ENCODE measurements at places on chromosomes 12 and 14.

GRCh38 chr12:27652174-27652763, 44.0 kb upstream of the REP15 start:
- peak; percentile 68 for DNase-seq

DNA sequence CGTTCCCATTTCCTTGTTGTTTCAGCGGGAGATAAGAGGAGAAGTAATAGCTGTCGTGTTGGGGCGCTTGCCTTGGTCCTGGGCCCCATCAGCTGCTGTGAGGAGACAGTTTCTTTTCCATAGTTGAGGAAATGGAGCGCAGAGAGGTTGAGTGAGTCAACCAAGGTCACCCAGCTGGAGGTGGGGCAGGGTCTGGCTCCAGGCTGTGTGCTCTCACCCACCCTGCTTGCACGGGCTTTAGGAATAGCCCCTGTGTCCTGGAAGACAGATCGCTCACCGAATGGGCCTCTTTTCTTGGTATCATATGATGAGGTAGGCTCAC, 165.7 kb upstream of the RTL1 start:
- DNase-seq, result no peak

- DNase-seq, result peak; percentile 89
Observed at GRCh38 chr12:57148469-57149244, 1.2 kb upstream of the LRP1-AS start.

GRCh38 chr12:53058674-53059433, 9.0 kb downstream of the TNS2 start:
- DNase-seq, result no peak

DNA sequence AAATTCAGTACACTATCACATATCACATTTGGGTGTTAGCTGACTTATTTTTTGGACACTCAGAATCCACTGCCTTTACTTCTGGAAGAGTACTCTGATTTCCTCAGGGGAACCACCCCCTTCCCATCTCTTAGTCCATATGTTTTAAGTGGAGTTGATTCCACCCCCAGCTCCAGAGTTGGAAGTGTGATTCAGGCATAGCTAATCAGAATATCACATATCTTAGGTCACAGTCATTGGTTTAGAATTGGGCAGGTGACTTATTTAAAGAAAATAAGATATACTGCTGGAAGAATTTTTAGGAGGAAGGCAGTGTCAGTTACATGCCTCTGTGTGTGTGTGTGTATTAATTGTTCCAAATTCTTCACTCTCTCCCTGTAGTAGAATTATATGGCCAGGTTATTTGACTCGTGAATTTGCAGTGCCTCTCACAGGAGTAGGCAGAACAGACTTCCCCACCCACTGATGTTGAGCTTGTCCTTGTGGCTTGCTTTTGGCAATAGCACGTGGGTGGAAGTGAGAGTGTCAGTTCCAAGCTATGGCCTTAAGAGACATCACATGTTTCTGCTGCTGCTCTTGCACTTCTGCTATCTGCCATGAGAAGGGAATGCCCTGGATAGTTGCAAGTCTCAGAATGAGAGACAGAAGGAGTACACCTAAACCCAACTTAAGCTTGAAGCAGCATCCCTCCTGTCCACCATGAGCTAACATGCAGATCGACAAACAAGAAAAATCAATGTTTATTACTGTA, 6.4 kb upstream of the GAS2L3 start:
- peak; percentile 2 for DNase-seq

DNA sequence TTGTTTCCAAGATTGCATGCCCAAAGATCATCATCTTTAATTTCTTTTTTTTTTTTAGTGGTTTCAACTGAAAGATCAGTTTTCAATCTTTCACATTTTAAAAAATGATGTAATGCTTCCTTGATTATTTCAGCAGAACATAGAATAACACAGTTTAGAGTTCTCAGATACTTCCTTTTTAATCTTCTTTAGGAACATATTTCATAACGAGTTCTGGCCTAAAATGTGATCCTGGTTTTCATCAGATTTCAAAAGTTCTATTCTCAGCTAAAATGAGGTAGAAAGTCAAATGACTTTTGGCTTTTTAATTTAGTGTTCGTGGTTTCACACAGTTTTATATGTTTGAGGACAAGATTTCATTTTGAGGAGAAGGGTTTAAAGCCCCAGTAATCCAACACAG, 40.0 kb upstream of the NR1H4 start:
- DNase-seq, result no peak

- no peak for DNase-seq
Observed at GRCh38 chr14:94310248-94310647, 12.9 kb downstream of the SERPINA6 start.

- DNase-seq, result no peak
Observed at GRCh38 chr14:89493877-89494634, 77.0 kb upstream of the FOXN3 start.

DNA sequence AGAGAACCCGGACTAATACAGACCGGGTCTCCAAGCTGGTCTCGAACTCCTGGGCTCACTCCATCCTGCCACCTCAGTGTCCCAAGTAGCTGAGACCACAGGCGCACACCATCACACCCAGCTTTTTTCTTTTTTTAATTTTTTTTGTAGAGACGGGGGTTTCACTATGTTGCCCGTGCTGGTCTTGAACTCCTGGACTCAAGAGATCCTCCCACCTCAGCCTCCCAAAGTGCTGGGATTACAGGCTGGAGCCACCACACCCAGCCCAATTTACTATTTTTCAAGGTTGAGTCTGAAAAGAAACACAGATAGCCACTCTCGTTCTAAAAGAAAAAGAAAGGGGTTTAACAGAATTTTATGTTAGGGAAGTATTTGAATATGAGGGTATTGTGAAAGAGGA, 1.8 kb downstream of the ERO1A start:
- no peak for DNase-seq

DNA sequence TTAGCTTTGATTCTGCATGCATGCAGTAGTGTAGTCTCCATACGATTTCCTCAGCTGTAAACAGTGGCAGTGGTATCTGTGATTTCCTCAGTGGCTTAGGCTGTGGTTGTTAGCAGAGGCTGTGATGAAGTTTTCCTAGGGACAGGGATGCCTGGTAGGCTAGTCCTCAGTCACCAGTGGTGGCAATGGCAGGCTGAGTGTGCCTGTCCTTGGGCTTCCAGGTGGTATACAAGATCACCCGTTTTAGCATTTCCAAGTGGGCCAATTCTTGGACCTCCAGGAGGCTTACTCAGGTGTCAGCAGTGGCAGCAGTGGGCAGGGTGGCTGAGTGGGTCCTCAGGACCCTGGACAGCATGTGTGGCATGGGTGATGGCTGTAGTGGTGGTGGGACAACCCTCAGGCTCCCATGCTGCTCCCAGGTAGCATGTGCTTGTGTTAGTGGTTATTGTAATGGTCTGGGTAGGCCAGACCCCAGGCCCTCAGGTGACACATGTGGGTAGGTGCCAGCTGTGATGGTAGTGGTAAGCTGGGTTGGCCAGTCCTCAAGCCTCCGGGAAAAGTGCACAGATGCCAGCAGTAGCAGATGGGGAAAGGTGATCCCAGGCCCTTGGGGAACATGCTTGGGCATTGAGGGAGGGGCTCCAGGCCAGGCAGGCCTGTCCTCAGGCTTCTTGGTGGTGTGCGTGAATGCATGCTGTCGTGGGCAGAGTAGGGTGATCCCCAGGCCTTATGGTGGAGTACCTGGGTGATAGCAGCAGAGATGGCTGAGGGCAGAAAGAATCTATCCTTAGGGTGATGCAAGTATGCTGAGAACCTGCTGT, 146.5 kb downstream of the PAPOLA start:
- no peak for DNase-seq

DNA sequence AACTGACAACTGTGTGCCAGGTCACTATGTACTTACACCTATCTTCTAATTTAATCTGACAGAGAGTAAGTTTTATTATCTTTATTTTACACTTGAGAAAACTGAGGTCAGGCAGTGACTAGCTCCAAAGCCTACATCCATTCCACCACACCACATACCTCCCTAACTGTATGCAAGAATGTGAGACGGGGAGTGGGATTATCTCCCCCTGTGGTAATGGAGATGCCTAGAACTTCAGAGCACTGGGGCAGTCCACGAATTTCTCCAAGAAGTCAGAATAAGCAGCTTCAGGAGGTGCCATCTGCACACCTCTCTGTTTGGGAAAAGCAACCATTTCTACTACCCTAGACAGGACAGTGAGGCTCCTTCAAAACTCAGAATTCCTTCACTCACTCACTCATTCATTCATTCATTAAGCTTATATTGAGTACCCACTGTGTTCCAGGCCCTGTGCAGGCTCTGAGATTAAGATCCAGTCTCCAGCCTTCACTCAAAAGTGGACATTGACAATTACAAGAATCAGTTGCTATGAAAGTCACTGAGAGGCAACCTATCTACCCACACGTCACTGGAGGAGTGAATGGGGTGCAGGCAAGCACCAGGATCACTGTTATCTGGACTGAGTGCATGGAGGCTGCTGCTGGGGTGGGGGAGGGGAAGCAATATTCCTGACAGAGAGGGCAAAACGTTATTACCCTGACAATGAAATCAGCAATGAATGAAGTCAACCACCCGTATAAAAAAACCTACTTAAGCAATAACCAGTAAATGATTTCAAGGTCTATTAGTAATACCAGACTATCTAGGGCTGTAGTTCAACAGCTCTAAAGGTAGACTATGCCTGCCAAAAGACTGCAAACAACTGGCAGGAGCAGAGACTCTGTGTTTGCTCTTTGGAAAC, 18.0 kb downstream of the SLC7A7 start:
- DNase-seq, result no peak

DNA sequence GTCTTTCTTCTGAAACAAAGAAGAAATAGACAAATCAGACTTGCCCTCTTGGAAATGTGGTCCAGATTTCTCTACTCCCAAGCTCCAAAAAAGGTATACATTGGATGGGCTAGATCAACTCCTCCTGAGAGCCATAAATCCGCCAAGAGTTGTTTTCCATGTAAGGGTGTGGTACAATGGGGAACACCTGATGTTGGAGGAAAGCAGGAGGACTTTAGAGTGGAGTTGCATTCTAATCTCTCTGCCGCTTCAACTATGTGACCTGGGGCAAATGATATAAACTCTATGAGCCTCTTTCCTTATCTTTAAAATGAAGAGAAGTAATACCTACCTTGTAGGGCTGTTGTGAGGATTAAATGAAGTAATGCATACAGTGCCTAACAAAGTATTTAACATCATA, 101.6 kb downstream of the RMST start:
- no peak for DNase-seq

DNA sequence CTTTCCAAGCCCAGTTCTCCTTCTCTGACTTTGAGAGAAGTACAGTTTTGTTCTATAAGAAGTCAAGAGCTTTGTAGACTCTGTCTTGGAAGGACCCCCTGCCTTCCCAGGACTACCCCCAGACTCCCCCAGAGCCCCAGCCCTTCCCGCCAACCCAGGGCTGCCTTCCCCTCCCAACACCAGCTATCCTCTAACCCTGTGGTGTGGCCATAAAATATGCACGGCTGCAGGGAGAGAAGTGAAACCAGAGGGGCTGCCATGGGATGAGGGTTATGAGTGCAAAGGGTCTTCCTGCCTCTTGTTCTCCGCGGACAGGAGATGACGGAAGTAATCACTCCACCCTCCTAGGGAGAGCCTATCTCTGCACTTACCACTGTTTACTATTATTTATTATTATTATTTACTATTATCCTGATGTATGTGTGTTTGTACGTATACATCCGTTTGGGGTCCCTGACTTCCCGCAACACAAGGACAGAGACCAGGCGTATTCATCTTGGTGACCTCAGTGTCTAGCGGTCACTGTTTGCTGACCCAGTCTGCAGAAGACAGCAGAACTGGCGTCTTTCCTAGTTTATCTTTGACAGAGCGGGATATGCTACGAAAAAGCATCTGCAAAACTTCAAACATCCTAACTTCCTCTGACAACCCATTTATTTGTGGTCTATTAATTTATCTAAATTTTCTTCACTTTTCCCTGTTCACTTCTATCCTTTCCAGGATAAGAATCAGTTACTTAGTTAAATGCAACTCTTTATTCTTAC, 3.5 kb upstream of the SCNN1A start:
- DNase-seq, result no peak

DNA sequence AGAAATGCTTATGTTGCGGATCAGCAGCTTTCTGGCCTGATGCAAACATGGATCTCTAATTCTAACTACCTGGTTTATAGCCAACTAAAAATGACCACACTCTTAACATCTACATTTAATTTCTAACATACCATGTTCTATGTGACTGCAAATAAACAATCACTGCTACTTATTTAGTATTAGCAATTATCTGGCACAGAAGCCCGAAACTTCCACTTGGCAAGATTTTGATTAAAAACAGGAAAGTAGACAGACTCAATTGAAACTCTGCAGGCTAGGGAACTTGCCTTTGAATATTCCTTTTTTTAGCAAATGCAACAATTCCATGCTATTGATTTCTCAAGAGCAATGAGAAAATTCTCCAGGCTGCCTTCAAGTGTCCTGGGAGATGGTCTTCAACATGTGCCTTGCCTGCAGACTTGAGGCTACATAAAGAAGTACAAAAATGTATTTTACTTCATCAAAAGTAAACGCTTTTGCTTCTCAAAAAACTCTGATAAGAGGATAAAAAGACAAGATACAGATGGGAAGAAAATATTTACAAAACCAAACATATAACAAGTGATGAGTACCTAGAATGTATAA, 9.1 kb upstream of the TMCC3 start:
- DNase-seq, result no peak

GRCh38 chr14:91388551-91388975, 29.1 kb downstream of the CCDC88C start:
- DNase-seq, result no peak

- DNase-seq, result no peak
Observed at GRCh38 chr14:104280085-104280901, 141.9 kb downstream of the KIF26A start.

DNA sequence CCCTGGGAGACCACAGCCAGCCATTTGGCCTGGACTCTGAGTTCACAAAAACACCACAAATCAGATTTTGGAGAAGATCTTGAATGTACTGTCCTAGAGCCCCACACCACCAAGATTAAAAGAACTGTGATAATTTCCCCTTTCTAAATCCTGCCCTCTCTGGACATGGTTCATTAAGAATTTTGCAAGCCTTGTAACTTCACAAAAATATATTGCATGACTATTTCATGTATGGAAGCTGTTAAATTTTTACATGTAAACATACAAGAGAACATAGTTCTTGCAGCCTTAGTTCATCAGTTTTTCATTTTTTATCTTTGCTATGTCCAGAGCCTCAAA, 97.0 kb downstream of the SCARB1 start:
- no peak for DNase-seq

DNA sequence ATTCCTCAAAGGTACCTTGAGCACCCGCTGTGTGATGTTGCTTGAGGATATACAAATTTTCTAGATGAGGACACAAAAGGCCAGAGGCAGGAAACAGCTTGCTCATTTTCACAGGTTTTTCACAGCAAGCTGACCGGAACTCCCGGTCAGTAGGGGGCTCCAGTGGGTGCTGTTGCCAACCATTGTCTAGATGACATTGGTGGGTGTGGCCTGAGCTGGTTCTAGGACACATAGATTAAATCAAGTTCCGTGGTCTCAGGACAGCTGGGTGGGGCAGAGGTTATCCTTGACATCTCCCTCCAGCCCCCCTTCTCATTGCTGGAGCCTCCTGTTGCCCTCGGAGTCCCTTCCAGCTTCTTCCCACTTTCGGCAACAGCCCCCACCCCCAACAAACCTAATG, 153.6 kb upstream of the FKBP4 start:
- DNase-seq, result no peak

Measured in fibroblast of gingiva (primary cell).